ENCODE measurements at places on chromosomes 5 and 9.

DNA sequence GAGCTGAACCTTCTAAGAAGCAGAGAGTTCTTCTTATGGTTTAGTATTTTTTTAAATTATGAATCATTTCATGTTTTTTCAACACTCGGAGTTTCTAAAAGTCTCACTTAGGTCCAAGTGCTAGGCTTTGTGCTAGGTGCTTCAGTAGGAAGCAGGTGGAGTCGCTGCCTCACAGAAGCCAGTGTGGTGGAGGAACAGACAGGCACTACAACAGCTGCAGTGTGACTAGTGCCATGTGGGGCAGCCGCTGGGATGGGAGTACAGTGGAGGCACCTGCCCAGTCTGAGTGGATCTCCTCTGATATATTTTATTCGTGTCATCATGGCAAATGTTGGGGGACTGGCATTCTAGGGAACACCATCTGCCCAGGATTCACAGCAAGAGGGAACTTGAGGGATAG lies 15.3 kb downstream of the PCDHGC5 start:
- no peak for DNase-seq

DNA sequence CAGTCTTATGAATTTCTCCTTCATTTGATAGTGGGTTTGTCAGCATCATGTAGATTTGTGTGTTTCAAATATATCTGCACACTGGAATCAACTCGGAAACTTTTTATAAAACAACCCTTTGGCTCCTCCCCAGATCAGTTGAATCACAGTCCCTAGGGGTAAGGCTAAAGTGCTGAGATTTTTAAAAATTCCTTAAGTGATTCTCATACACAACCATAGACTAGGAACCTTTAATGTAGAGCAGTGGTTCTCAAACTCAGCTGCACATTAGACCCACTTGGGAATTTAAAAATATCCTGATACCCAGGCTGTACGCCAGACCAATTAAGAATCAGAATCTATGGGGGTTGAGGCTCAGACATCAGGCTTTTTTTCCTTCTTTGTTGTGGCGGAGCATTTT lies 17.5 kb upstream of the JAK2 start:
- no peak for DNase-seq

GRCh38 chr9:122168356-122168755 lies 8.6 kb downstream of the MORN5 start:
- DNase-seq: no peak

- DNase-seq: no peak
Measured at GRCh38 chr5:168097876-168098653, 193.4 kb upstream of the WWC1 start.

DNA sequence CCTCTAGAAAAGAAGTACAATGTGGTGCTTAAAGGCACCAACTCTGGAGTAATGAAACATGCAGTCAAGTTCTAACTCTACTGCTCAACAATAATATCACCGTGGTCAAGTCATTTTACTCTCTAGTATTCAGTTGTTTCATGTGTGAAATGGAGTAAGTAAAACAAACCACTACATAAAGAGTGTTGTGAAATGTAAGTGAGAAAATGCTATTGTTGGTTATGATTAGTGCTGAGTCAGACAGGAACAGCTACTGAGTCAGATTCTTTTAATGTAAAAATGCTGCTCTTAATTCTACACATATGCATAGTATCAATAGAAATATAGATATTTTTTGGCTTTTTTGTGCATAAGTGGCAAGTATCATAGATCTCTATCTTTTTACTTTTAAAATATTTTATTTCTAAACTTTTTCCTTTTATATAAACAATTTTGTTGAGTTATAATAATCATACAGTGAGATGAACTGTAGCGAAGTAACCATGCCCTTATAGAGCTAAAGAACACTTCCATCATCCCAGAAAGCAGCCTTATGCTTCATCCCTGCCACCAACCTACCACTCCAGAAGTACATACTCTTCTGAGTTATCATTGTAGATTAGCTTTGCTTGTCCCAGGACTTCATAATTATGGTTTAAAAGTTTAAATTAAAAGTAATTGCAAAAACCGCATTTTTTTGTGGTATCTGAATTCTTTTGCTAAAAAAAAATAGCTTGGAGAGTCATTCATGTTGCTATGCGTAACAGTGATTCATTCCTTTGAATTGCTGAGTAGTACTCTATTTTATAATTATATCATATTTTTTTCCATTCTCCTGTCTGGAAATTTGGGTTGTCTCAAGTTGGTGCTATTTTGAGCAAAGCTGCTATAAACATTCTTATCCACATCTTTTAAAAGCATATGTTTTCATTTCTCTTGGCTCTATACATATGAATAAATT lies 548.2 kb upstream of the CLINT1 start:
- DNase-seq: no peak

DNA sequence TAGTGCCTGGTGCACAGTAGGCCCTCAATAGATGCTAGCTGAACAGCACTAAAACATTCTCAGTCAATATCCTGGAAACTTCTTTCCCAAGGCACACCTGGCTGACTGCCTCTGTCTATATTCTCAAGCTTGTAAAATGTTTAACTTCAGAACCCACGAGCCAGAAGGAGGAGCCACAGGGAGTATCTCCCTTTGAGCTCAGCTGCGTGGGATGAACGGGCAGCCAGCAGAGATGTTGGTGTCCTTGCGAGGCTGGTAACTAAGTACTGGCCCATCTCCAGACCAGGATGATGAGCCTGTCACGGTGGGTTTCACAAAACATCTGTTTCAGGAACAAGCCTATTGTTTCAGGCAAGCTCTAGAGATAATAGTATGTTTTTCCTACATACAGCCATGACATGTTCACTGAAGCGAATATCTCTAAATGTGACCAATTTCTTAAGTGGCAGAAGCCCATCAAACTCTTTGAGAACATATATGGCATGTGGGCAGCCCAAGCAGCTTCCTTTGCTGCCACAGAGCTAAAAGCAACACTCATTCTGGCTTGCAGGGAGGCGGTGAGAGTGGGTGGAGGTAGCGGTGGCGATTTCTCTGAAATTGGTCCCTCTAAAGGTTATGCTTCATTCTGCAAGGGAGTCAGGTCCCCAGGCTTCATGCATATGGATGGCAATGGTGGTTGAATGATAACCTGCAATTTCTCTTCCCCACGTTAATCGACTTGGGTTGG lies 206.2 kb downstream of the TTLL11 start:
- DNase-seq: no peak

GRCh38 chr9:75858497-75859092 lies 31.9 kb upstream of the PCSK5 start:
- no peak for DNase-seq

GRCh38 chr5:120017513-120017912 lies 388.2 kb downstream of the FAM170A start:
- no peak for DNase-seq

- no peak for DNase-seq
Measured at GRCh38 chr9:99199938-99200539, 21.7 kb downstream of the ALG2 start.

GRCh38 chr5:76341651-76342334 lies 61.3 kb upstream of the IQGAP2 start:
- DNase-seq: no peak

- DNase-seq: no peak
Measured at GRCh38 chr9:12698986-12699385, 5.8 kb downstream of the TYRP1 start.

- DNase-seq: no peak
Measured at GRCh38 chr9:6631207-6631512, 14.4 kb downstream of the GLDC start.

GRCh38 chr5:1889321-1890065 lies 6.8 kb upstream of the IRX4 start:
- no peak for DNase-seq

- DNase-seq: no peak
Measured at GRCh38 chr5:160230686-160231527, 1.6 kb downstream of the FABP6 start.

DNA sequence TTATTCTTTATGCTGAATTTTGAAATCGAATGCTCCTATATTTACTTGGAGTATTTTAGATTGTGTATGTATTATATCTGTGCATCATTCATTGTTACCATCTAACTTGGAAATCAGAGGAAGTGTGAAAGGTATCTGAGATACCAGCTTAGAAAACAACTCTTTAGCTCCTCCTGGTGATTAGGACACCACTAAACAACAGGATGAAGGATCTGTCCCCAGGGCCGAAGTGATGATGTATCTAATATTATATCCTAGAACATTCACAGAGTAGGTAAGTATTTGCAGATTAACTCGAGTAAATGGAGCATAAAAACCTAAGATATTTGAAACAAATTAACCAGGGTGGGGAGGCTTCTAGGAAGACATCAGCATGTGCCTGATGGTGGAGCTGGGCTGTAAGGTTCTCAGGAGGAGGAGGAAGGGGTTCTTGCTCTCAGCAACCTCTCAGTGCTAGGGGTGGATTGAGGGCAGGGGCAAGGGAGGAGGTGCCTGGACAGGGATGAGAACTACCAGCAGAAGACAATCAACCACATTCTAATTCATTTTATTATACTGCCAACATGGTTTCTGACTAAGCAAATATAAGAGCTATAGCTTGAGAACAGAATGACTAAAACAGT lies 2.6 kb upstream of the NFIL3 start:
- no peak for DNase-seq

- DNase-seq: no peak
Measured at GRCh38 chr5:154284433-154284832, 93.9 kb downstream of the GALNT10 start.

- DNase-seq: no peak
Measured at GRCh38 chr5:172733131-172733973, 37.6 kb downstream of the DUSP1 start.

- no peak for DNase-seq
Measured at GRCh38 chr9:133694686-133695085, 43.5 kb downstream of the SARDH start.

GRCh38 chr5:154311362-154311761 lies 120.8 kb downstream of the GALNT10 start:
- no peak for DNase-seq

- DNase-seq: no peak
Measured at GRCh38 chr5:78560000-78560855, 88.3 kb downstream of the LHFPL2 start.

GRCh38 chr9:96818533-96818932 lies 35.8 kb downstream of the ZNF782 start:
- no peak for DNase-seq

DNA sequence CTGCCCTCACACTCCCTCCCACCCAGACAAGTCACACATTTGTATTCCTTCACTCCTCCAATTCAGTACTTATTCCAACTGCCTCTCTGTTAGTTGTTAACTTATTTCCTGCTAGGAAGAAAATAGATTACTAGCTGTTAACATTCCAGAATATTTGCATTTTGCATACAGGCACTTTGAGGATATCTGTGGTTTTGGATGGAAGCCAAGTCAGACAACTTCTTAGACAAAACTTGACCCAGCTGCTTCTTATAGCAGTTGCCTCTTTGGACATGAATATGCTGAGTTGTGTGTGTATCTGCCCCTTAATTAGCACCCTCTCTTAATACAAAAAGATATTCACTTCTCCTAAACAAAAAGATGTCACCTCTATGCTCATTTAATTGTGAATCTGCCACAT lies 1280.6 kb upstream of the ACO1 start:
- no peak for DNase-seq

GRCh38 chr5:313806-314376 lies 7.6 kb upstream of the AHRR start:
- no peak for DNase-seq

DNA sequence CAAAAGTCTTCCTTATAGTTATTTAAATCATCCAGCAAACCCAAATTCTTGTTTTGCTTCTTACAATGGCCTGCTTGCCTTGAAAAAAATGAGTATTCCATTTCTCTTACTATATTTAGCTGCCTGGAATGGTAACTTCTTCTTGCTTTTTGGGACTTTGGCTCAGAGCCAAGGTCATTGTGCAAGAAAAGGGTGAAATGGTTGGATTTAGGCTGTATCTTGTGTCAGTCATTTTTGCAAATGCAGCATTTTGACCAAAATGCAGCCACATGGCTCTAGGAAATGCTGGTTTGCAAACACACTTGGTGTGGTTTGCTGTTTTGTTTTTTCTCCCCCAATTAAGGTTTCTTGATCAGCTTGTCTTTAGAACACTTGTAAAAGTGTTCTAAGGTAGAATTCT lies 133.3 kb upstream of the ELL2 start:
- DNase-seq: no peak

GRCh38 chr9:5846501-5846921 lies 13.6 kb upstream of the ERMP1 start:
- no peak for DNase-seq

DNA sequence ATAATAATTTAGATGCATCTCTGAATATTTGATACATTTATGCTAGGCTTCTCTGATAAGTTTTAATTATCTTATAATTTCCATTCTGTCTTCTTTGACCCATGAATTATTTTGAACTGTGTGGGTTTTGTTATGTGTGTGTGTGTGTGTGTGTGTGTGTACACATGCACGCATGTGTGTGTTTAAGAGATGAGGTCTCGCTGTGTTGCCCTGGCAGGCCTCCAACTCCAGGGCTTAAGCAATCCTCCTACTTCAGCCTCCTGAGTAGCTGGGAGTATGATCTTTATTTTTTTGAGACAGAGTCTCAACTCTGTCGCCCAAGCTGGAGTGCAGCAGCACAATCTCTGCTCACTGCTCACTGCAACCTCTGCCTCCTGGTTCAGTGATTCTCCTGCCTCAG lies 75.4 kb downstream of the NDUFAF2 start:
- DNase-seq: no peak

- DNase-seq: peak; percentile 52
Measured at GRCh38 chr5:44774279-44774880, 34.4 kb upstream of the MRPS30 start.

DNA sequence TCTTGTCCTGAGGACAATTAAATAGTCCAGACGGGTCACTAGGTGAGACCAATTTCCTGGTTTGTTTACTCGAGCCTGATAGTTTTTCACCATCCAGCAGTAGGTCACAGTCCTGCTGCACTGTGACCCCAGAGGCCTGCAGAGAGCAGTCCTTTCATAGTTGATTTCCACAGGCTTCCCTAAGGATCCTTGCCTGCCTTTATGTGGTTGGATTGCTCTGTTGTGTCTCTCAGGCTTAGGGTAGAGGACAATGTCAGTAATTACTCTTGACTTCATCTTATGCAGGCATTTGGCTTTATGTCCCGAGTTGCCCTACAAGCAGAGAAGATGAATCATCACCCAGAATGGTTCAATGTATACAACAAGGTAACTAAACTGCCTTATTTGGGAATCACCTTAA lies 9.0 kb upstream of the CATSPER3 start:
- DNase-seq: no peak

GRCh38 chr5:139644646-139645429 lies 3.3 kb upstream of the CXXC5 start:
- no peak for DNase-seq

DNA sequence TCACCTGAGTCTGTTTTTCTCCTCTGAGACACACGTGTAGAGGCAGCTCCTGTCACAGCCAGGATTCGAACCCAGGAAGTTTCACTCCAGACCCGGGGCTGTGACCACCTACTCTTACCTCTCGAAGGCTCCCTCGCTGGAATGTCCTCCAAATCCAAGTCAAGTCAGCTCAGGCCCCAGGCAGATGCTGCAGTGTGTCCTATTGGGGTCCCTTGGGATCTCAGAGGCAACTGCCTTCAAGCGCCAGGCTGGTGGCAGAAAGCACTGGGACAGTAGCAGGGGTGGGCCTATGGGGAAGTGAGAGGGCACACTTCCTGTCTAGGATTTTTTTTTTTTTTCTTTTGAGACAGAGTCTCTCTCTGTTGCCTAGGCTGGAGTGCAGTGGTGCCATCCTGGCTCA lies 762 bp upstream of the ST6GALNAC4 start:
- no peak for DNase-seq

Data from NCI-H2081 treated with DMSO at 0.1 percent for 48 hours (cell line).